Activated effector memory CD4-positive, alpha-beta T cell treated with anti-CD3 and anti-CD28 coated beads, Interleukin-2, amount 50 U/mL, for 16 hours (primary cell): ENCODE measurements at places on chromosomes 6 and 20.
A peak's percentile ranks its signal among the peaks of the same experiment; 100 is the strongest.

- DNase-seq = no peak
Measured at GRCh38 chr6:10302566-10303235, 112.2 kb downstream of the TFAP2A start.

DNA sequence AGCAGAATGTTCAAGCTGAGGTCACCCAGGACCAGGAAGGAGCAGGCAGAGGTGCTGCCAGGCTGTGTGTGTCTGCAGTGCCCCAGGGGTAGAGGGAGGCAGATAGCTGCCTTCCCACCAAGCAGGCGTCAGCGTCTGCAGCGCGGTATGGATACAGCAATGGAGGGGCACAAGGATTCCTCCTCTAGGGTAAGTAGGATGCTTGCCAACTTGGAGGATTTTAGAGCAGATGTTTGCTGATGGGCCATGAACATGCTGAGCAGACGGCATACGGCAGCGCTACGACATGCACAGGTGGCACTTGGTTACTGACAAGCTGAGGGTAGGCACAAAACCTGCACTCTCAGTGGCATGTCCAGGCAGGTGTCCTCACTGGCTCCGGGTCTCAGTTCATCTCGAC, 48.1 kb downstream of the PSMG4 start:
- no peak for DNase-seq

GRCh38 chr6:33772902-33773472, 15.9 kb downstream of the LEMD2 start:
- no peak for DNase-seq

- DNase-seq = no peak
Measured at GRCh38 chr6:167858086-167858591, 31.4 kb downstream of the AFDN start.

GRCh38 chr6:40011844-40012243, 77.6 kb upstream of the MOCS1 start:
- DNase-seq = no peak

- no peak for DNase-seq
Measured at GRCh38 chr6:14656078-14656521, 538.5 kb downstream of the CD83 start.

- DNase-seq = no peak
Measured at GRCh38 chr6:113585246-113585645, 271.9 kb upstream of the MARCKS start.

DNA sequence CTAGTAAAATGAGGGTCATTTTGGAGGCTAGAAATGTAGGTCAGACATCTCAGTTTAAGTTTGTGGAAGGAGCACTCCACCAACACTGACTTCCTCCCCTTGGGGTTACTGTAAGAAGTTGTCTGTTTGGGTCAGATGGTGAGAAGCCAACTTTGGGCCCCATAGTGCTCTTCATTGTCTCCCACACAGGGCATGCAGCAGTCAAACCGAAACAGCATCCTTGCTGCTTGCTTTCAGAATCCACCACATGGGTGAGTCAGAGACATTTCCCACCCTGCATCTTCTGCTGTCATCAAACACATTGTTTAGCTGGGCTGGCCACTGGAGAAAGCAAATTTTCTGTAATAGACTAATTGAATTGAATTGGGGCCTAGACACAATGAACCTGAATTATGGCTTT, 16.8 kb downstream of the IL17F start:
- DNase-seq = peak; percentile 80

DNA sequence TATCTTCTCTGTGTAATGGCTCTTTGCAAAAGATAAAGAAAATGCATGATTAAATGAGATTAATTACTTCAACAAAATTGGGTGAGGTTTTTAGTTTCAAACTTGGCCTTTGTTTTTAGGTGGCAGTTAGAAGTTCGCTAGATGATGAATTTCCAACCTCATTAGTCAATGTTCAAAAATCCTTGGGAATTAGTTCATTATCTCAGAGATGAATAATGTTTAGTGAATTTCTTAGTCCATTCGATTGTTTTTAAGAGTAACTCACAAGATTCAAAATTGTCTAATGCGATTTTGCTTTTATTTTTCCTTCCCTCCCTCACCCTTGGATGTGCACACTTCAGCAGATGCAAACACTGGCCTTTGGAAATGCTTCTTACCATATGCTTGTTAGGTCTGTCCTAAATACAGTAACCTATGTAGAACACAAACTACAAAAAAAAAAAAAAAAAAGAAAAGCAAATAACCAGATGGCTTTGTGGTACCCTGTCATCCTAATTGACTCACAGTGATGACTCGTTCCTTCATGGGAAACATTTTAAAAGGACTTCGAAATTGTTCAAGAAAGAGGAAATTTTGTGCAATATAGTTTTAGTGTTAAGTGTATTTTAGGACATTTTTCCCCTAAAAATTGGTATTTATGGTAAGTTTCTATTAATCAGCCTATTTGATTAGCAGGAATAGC, 66.7 kb downstream of the FAM229B start:
- no peak for DNase-seq

DNA sequence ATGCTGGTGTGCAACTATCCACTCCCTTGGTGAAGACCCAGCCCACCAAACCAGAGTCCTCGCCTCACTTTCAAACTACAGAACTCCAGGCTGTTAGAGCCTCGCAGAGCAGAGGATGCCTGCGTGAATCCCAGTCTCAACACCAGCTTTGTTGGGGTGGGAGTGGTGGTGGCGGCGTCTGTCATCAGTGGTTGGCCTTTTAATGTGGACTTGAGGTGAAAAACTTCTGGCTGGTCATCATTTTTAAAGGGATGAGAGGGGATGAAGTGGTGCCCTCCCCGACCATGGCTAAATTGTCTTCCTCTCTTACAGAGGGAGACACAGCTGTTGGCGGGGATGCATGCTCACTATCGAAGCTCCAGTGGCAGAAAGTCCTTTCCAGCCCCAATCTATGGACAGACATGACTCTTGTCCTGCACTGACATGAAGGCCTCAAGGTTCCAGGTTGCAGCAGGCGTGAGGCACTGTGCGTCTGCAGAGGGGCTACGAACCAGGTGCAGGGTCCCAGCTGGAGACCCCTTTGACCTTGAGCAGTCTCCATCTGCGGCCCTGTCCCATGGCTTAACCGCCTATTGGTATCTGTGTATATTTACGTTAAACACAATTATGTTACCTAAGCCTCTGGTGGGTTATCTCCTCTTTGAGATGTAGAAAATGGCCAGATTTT, 54.9 kb downstream of the EZR start:
- DNase-seq = no peak

DNA sequence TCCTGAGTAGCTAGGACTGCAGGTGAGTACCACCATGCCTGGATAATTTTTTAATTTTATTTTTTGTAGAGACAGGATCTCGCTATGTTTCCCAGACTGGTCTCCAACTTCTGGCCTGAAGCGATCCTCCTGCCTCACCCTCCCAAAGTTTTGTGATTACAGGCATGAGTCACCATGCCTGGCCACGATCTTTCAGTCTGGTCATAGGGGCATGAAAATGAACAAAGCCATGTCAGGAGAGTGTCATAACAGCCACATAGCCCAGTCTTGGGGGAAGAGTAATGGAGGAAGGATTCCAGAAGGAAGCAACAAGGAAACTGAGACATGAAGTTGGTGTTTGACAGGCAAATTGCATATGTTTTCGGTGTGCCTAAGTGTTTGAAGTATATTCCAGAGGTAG, 17.0 kb upstream of the SNX3 start:
- no peak for DNase-seq

DNA sequence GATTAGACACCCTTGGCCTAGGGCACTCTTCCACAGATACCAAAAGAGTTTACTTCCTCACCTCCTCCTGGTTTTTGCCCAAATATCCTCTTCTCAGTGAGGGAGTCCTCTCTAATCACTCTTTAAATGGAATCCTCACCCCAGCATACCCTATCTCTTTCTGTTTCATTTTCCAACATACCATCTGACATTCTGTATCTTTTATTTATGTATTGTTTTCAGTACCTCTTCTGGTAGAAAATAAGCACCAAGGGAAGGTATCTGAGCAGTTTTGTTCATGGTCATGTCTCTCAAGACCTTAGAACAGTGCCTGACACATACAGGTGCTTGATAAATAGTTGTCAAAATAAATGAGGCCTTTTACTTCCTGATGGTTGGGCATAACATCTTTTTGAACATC, 55.1 kb downstream of the KIAA0408 start:
- no peak for DNase-seq

DNA sequence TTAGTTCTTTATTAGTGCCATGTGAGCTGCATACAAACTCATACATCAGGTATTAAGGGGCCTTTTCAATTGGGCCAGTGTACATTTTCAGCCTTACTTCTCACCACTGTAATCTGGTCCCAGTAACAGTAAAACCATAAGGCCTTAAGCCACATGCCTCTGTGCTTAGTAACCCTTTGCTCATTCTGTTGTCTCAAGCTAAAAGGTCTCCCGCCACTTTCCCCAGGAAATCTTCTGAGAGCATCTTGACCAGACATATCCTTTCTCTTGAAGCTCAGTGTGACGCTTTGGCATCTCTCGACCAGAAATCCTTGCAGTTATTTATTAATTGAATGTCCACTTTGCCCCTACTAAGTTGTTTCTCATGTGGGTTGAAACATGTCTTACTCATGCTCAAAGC, 68.0 kb downstream of the CYP39A1 start:
- no peak for DNase-seq

DNA sequence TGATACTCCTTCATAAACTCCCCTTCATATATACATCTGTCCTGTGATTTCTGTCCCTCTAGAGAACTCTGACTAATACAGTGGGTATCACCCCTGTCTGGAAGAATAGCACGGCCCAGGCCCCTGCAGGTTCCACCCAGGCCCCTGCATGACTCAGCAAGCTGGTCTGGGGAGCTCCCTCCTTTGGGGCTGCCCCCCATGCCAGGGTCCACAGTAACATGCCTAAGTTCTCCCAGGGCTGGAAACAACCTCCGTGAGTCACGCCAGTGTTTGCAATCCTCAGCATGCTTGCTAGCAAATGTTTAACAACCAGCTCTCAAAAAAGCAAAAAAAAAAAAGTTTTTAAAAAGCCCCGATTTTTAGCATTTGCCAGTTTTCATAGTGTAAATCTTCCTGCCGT, 134.3 kb upstream of the CDH4 start:
- peak; percentile 22 for DNase-seq

GRCh38 chr6:44917430-44917829, 410.7 kb upstream of the RUNX2 start:
- DNase-seq = no peak

GRCh38 chr6:4853782-4854511, 77.7 kb downstream of the CDYL start:
- no peak for DNase-seq

DNA sequence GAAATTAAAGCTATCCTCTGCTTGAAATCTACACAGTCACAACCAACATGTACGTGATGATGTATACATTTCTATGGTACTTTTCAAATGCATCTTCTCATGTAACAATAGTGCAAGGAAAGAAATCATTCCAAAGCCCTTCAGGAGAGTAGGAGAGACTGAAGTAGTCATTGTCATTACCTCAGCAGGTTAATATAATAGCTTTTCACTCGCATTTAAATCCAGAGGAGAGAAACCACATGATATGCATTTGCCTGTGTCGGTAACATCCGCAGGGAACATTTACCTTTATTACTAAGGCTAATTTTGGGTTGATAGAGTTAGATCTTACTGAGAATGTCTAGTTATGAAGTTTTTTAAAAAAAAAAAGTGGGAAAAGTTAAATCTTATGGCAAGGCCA, 186.6 kb upstream of the DTNBP1 start:
- no peak for DNase-seq

DNA sequence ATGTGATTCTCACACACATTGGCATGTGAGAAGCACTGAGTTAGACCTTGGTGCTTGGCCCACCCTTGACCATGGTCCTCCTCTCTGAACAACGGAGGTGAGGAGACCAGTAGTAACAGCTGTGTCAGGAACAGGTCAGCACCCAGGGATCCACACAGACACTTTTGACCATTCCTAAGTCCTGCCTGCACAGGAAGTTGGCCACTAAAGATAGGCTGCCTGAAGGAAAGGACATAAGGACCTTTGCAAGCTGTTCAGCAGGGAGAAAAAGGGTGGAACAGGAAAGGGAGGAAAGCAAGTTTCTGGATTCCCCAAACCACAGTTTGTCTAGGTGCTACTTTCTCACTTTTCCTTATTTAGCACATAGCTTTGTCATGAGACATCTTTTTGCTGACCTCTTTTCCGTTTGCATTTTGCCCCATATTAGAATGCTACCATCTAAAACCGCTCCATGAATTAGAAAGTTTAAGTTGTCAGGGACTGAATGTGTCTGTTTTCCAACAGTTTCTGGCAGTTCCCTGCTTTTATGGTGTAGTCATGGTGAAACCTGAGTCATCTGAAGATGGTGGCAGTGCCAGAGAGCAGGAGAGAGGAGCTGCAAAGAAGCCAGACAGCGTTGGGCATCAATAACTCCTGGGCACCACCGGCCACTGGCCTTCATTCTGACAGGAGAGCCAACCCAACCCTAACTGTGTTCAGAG, 1.1 kb upstream of the CD109 start:
- DNase-seq = no peak

DNA sequence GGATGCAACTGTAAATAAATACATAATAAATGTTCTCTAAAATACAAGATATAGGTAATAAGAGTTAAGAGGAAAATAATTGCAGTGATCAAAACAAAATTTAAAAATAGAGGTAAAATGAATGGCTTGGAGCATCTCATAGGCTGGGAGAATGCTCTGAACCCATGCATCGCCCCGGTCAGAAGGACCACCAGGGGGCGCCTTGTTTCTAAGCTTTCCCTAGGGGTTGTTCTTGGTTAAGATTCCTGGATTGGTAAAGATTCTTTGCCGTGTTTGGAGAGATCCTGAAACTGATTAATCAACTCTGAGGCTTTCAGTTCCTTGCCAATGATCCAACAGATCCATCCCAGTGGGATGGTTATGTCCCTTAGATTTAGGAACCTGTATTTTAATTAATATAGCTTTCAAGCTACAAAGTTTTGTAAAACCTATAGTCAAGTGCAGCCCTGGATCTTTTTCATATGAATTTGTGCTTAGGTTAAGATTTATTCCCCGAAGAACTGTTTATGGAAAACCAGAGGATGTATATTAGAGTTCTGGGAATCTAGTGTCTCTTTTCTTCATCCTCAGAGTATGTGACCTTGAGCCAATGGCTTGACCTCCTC, 45.3 kb upstream of the PRELID3B start:
- DNase-seq = peak; percentile 95

GRCh38 chr6:167590193-167590592, 236.5 kb upstream of the AFDN start:
- no peak for DNase-seq

DNA sequence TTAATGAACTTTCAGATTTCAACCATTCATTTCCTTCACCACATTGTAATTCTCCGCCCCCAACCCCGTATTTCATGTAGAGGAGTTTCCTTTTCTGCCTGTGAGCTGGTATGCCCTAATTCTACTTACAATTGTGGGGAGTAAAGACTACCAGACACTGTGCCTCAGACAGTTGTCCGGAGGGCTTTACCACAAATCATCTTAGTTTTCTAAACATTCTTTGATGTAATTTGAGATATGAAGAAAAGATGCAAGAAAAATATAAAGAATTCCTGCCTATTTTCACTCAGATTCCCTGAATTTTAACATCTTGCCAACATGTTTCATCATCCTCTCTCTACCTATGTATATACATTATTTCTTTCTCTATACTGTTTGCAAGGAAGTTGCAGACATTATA, 28.3 kb upstream of the LOC128125822 start:
- DNase-seq = no peak

- no peak for DNase-seq
Measured at GRCh38 chr6:39927159-39927558, 7.1 kb downstream of the MOCS1 start.

- no peak for DNase-seq
Measured at GRCh38 chr20:54266844-54267243, 59.0 kb downstream of the PFDN4 start.

- DNase-seq = no peak
Measured at GRCh38 chr6:16660157-16660497, 101.1 kb downstream of the ATXN1 start.
